Stimulated activated CD4-positive, alpha-beta T cell treated with anti-CD3 and anti-CD28 coated beads, Interleukin-1b, Interleukin-23, amount 100 ng/mL, for 1 hour (primary cell): ENCODE measurements at places on chromosomes 13 and 19.

GRCh38 chr19:12856653-12857052, 18.3 kb downstream of the MAST1 start:
- DNase-seq = no peak

DNA sequence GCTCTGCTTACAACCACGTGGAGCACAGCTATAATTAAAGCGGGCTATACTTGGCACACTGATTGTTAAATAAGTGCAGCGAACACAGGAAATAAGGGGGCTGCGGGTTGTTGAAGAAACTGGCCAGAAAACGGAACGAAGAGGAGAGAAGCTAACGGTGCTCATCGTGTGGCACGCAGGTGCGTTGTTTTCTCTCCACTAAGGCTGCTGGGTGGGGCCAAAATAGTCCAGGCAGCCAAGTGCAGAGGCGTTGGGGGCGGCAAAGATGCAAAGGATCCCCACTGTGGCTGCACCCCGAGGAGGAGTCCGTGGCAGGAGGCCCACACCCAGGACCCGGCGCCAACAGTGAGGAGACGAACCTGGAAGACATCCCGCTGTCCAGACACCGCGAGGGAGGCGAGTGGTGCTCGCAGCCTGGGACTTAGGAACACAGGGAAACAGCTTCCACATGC, 8.1 kb upstream of the ARL11 start:
- no peak for DNase-seq

GRCh38 chr13:97316390-97316789, 94.3 kb downstream of the MBNL2 start:
- no peak for DNase-seq

GRCh38 chr19:46111376-46111775, 13.1 kb downstream of the IGFL3 start:
- no peak for DNase-seq

DNA sequence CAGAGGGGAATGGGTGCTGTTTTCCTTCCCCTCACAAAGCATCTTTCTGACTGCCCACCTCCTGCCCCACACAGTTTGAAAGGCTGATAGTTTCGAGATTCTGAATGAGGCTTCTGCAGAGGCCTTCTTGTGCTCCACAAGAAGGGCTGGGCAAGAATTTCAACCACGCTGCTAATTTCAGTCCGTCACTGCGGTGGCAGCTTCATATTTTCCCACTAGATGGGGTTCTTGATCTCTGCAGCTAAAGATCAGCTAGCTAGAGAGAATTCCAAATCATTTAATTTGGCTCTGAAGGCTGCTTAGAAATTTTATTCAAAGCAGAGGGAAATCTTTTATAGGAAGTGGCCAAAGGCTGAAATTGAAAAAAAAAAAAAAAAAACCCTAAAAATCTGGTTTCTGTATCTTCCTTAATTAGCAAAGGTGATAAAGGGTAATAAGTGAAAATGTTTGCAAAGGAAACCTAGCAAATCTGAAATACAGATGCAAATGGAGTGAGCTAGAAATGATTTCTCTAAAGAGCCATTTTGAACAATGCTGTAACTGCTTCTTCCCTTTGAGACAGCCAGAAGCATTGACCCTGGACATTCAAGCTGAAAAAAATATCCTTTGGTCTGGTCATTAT, 38.0 kb upstream of the C13orf42 start:
- DNase-seq = no peak

- DNase-seq = no peak
Observed at GRCh38 chr19:50167314-50167721, 4.2 kb upstream of the IZUMO2 start.

- DNase-seq = no peak
Observed at GRCh38 chr13:30047154-30047874, 196.9 kb upstream of the UBL3 start.
